ENCODE measurements at places on chromosomes 12 and 14. TPM values are rescaled to one million over a fixed set of nuclear protein-coding genes. Genes with fewer than 3 reads are reported as not detected.

DNA sequence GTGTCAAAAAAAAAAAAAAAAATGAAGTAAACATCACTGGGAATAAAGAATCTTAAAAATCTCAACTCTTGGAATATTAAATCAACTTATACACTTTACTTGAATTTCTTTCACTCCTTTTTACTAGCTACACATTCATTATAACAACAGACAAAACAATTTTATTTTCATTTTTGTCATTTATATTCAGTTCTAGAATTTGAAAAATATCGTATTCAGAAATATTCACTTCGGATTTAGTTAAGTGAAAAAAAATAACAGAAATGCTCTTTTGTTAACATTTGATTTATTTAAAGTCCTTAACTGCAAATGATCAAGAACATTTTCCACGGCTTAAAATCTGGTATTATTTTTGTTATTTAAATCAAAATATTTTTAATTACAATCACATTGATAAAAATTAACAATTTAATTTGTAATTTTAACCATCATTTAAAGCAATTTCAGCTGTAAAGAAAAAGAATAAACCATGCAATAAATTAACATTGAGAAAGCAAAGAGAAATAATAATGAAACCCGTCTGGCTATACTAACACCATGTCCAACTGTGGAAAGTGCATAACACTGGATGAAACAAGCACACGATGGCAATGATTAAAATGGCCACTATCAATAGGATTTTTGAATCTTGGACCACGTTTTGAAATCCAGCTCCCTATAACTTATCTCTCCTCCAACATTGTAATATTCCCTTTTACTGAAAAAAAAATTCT lies 5.2 kb downstream of the FOXA1 start:
- peaks cover 80% of the 10 kb centered on the region for H3K27me3 ChIP-seq
- no peak overlapping the region for H3K27ac ChIP-seq
- H3K4me3 ChIP-seq: no peak overlapping the region
- DNase-seq: no peak
- H3K4me1 ChIP-seq: peaks cover 9% of the 10 kb centered on the region
- peaks cover 17% of the 10 kb centered on the region for H3K36me3 ChIP-seq

GRCh38 chr12:14845350-14845750 lies 2.0 kb upstream of the ART4 start:
- H3K36me3 ChIP-seq: no peaks in the 10 kb centered on the region
- no peaks in the 10 kb centered on the region for H3K27me3 ChIP-seq
- no peak overlapping the region for H3K4me3 ChIP-seq
- peak; percentile 63 for DNase-seq
- H3K4me1 ChIP-seq: peaks cover 9% of the 10 kb centered on the region
- H3K27ac ChIP-seq: no peak overlapping the region

DNA sequence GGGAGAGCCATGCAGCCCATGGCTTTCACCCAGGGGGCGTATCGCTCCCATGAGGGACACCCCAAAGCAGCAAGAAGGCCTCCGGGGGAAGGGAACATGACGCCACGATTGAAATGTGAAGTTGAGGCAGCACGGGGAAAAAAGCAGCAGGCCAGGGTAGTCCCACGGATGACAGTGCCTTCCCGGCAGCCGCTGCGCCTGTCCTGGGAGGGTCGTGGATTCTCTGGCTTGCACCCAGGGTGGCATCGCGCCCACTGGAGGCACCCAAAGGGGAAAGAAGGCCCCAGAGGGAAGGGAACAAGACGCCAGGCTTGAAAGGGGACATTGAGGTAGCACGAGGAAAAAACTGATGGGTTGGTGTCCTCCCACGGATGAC lies 161.6 kb upstream of the ALG10B start:
- no peak overlapping the region for H3K27ac ChIP-seq
- H3K4me1 ChIP-seq: no peaks in the 10 kb centered on the region
- no peak for DNase-seq
- H3K36me3 ChIP-seq: no peaks in the 10 kb centered on the region

DNA sequence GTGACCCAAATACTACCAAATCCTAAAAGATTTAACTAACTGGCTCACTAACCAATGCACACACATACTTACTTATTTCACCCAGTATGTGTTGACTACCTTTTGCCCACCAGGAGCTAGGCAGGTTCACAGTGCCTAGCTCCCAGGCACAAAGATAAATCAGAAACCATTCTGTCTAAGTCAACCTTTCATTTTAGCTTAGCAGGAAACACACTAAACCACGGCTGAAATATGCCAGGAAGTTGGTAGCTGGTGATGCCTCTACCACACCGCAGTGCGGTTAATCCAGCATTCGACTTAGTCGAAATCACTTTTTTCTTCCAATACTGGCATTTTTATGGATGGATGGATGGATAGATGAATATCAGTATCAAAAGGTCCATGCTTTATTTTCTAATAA lies 597.7 kb downstream of the DIO2 start:
- no peaks in the 10 kb centered on the region for H3K36me3 ChIP-seq
- DNase-seq: no peak
- no peaks in the 10 kb centered on the region for H3K27me3 ChIP-seq
- H3K4me3 ChIP-seq: no peak overlapping the region
- H3K27ac ChIP-seq: no peak overlapping the region

- no peaks in the 10 kb centered on the region for H3K4me1 ChIP-seq
- H3K27me3 ChIP-seq: peaks cover 7% of the 10 kb centered on the region
Observed at GRCh38 chr12:109693653-109694600, 19.7 kb upstream of the FAM222A start.

DNA sequence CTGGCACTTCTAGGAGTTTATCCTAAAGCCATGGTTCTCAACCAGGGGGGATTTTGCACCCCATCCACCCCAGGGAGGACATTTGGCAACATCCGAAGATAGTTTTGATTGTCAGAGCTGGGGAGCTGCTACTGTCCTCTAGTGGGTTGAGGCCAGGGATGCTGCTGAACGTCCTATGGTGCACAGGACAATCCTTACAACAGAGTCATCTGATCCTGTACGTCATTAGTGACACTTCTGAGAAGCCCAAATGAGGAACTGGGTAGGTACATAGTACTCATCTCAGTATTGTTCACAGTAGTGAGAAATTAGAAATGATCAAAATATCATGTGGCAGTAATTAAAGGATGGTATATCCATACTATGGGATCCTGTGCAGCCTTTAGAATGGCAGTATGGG lies 185.1 kb downstream of the CHST11 start:
- H3K27me3 ChIP-seq: no peaks in the 10 kb centered on the region
- no peak overlapping the region for H3K4me3 ChIP-seq
- H3K27ac ChIP-seq: no peak overlapping the region
- H3K4me1 ChIP-seq: peaks cover 28% of the 10 kb centered on the region
- no peak for DNase-seq
- H3K36me3 ChIP-seq: peaks cover 18% of the 10 kb centered on the region

- no peak overlapping the region for H3K4me3 ChIP-seq
- no peak overlapping the region for H3K27ac ChIP-seq
- H3K4me1 ChIP-seq: no peaks in the 10 kb centered on the region
- no peaks in the 10 kb centered on the region for H3K36me3 ChIP-seq
Observed at GRCh38 chr12:38708466-38708865, 196.9 kb downstream of the CPNE8 start.

Gene NYNRIN
- 0.02 TPM for total RNA-seq

Gene TAS2R46
- total RNA-seq: 0.31 TPM

Gene PZP
- total RNA-seq: not detected

Gene SERPINA9
- total RNA-seq: not detected

Gene CD27
- total RNA-seq: 56.7 TPM

Gene BCL7A
- total RNA-seq: 6.1 TPM
